AML-193 (cell line): ENCODE measurements at places on chromosomes 7 and 10.

DNA sequence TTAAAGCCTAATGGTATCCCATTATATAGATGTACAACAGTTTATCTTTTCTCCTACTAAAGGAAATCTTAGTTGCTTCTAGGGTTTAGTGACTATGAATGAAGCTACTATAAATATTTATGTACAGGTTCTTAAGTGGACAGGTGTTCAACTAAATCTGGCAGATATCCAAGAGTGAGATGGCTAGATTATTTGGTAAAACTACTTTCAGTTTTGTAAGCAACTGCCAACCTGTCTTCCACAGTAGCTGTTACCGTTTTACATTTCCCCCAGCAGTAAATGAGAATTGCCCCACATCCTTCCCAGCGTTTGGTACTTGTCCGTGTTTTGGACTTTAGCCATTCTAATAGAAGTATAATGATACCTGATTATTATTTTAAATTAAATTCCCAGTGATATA lies 144.9 kb upstream of the MAGI2 start:
- DNase-seq: no peak

GRCh38 chr10:2294739-2295138 lies 557.4 kb upstream of the ADARB2 start:
- no peak for DNase-seq

DNA sequence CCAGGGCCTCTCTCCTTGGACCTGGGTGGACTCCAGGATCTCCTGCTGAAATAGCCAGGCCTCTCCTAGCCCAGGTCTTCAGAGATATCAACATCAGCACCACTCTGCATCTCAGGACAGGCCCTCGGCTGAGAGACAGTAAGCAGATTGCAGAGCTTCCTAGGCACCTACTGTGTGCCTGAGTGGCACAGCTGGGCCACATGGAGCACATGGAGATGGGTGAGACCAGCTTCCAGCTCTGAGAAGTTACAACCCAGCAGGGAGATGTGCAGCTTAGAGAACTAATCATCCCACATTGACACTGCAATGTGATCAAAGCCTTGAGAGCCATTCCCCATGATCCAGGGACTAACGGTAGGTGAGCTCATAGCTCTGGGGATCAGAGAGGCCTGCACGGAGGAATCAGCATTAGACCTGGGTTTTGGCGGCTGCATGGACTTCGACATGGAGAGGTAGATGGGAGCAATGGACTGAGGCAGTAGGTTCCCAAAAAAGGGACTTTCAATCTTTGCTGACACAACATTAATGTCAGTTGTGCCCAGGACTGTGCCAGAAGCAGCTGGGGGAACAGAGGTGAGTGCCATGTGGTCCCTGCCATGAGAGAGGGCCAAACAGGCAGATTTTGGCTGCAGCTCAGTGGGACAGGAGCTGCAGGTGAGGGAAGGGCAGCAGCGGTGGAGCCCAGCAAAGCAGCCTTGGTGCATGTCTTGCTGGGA lies 76.0 kb upstream of the LEP start:
- no peak for DNase-seq

GRCh38 chr10:80509403-80510161 lies 28.1 kb upstream of the SH2D4B start:
- DNase-seq: no peak

- DNase-seq: peak; percentile 12
Measured at GRCh38 chr10:102065561-102066398, 631 bp downstream of the HPS6 start.

GRCh38 chr10:114256822-114257221 lies 17.8 kb downstream of the VWA2 start:
- no peak for DNase-seq

DNA sequence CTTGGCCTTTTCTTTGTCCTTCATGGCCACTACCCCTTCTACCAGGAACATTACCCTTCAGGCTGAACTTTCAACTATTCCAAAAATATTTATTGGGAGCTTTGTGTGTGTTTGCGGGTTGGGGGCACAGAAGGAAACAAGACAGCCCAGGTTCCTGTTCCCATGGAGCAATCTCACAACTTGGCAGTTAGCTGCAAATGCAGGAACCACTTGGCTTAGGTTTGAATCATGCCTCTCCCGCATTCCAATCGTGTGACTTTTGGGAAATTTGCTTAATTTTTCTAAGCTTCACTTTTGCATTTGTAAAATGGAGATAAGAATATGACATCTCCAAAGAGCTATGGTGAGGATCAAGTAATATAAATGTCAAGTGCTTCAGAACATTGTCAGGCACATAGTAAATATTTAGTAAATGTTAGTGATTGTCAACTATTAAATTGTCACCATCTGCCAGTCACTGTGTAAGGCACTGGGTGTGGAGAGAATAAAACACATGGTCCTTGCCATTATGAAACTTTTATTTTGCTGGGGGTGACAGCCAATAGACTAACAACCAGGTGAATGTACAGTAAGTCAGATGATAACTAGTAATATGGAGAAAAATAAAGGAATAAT lies 277.1 kb downstream of the SNX13 start:
- DNase-seq: no peak

DNA sequence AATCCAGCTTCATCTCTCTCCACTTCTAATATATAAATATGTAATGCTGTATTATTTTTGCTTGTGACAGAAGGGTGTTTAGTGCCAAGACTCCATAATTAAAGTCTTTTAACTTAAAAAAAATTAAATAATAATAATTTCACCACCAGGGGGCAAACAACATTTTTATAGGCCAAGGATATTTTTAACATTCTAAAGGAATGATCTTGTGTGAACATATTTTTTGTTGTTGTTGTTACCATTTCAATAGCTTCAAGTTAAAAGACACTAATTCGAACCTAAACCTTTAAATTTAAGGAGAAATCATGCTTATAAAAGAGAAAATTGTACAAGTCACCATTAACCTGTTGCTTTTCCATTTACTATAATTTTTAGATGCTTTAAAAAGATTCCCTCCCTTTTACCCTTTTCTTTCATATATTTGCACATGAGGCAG lies 7.5 kb upstream of the DNAJC1 start:
- DNase-seq: peak; percentile 29

- DNase-seq: no peak
Measured at GRCh38 chr10:97650726-97651125, 10.3 kb downstream of the PI4K2A start.

DNA sequence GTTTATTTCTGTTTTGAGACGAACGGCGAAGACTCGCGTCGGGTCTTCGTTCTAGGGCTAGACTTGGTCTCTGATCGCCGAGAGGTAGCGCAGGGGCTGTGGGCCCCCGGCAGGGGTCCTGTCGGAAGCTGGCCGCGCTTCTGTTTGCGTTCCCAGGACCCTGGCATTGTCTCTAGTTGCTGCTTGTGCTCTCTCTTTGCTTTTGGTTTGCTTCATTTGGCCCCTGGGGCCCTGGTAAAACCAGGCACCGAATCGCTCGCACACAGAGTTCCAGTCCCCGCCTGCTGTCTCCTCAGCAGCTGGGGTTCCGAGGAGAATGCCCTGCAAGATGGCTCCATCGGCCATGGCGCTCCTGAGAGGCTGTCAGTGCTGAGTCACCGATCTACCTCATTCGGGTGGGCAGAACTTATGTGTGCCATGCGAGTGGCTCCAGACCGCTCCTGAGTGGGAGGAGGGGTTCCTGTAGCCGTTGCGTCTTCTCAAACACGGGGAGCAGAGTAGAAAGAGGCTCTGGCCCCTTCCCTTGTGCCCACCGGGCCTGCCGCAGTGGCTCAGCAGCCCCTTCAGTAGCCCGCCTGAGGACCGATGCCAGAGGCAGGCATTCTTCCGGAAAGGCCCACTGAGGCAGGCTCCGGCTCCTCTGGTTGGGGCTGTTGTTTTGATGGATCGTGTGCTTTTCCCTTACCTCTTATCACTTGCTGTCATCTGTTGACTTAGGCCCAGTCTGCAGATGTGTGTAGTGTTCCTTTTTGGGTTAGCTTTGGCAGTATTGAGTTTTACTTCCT lies 826 bp downstream of the CHPF2 start:
- peak; percentile 51 for DNase-seq

- no peak for DNase-seq
Measured at GRCh38 chr7:87935384-87935706, 1.3 kb downstream of the ADAM22 start.

- DNase-seq: no peak
Measured at GRCh38 chr7:129146237-129146979, 1.9 kb downstream of the TSPAN33 start.

DNA sequence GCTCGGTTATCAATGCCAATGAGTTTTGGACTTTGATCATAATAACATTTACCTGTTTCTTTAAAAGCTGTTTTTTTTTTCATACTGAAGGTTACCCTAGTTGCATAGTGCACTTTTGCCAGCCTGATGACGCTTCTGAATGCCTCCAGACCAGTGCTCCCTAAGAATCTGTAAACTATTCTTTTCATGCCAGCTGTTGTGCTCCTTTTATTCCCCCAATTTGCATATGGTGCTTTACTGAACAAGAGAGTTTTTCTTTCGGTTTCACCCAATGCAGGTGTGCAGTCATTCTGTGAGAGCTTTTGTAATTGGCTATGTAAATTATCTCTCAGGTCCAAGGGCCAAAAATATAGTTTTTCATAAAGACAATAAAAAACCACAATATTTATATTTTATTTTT lies 48.1 kb upstream of the GLCCI1 start:
- no peak for DNase-seq

DNA sequence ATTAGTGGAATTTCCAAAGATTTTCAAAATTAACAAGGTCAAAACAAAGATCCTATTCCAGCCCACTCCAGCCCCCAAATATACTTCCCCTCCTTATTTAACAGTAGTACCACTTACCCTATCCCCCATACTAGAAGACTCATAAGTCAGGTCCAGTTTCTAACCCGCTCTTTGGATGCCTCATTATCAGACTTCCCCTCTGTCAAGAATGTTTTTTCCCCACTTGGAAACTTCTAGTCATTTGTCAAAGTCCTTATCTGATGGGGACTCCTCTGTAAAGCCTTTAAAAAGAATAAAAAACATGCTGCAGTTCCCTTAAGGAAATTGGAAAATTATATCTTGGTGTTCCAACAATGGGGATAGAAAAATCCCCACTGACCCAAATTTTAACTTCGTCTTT lies 70.1 kb downstream of the IMMP2L start:
- DNase-seq: no peak

DNA sequence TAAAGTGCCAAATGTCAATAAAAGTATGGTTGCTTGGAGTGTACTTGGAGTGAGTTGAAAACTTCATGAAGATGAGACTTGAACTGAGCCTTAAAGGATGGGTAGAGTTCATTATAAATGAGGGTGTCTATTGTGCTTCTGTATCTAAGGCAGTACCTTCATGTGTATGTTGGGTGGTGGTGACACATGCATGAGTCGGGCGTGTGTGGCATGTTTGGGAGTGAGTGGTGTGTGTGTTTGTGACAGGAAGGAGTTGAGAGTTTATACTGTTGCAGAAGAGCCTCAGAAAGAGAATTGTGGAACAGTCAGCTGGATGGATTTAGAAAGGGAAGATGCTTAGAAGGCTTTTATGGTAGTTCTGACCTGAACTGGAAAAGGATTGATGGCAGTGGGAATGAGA lies 6.0 kb upstream of the ZRANB1 start:
- no peak for DNase-seq

DNA sequence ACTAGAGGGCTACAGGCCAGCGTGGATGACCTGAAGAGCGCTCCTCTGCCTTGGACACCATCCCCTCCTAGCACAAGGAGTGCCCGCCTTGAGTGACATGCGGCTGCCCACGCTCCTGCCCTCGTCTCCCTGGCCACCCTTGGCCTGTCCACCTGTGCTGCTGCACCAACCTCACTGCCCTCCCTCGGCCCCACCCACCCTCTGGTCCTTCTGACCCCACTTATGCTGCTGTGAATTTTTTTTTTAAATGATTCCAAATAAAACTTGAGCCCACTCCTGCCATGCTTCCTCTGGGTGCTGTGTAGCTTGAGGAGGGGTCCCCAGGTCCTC lies 4.5 kb downstream of the SNCG start:
- DNase-seq: no peak

DNA sequence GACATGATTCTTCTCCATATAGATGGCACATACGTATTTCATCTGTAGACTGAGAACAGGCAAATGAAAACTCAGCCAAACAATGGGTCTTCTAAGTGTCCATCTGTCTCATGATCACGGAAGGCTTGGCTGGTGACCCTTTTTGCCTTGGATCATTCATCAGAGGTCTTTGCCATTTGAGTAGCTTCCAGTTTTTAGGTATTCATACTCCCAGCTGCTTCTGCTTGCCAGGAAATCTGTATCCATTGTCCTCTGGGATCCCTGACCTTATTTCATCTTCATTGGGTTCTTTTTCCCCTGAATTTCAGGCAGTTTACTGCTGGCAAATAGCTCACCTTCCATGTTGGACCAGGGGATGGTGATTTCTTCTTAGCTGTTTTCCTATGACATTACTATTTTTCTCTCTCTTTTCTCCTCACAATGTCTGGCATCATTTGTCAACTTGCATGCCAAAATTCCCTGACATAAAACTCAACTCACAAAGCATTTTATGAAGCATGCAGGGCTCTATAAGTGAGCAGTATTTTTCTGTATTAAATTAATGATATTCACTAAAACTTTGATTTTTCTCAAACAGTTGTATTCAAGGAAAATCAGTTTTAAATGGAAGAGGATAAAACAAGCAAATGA lies 241.2 kb downstream of the DNAJB9 start:
- DNase-seq: no peak

GRCh38 chr10:96719850-96720421 lies 378 bp downstream of the PIK3AP1 start:
- peak; percentile 72 for DNase-seq

DNA sequence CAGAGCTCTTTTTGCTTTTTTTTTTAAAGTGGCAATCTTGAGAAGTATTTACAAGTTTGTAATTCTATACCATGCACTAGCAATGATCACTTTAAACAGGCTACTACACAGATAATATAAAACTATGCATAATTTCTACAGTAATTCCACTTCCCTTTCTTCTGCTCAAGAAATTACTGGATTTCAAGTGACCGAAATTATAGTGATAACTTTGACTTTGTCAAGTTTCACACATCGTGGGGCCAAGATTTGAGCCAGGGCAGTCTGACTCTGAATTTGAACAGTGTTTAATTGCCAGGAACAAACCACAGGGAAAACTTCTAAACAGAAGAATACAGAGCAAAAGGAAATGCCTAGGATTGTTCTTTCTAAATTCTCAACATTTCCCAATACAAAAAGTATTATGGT lies 288.3 kb upstream of the MKLN1 start:
- DNase-seq: no peak

DNA sequence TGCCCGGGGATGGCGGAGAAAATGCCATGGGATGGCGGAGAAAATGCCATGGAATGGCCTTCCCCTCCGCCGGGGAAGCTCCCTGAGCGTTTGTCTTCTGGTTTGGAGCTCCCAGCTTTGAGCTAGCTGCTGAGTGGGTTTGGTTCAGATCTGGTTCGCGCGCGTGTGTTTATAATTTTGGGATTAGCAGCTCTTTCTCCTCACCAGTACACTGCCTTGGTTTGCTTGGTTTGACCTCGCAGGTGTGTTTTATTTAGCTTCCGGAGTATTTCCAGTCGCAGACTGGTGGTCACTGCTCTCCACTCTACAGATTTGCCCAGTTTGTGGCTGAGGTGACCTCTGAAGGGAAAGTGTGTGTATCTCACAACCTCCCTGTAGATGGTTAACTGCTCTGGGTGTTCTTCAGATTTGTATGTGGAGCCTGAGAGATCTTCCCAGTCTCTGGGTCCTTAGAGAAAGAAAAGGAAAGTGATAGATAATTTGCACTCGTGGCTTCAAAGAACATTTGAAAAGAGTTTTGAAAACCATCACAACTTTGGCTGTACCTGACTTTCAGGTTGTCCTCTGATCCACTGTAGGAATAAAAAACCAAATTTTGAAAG lies 597 bp downstream of the ZNF277 start:
- DNase-seq: no peak

GRCh38 chr10:129793996-129794395 lies 170.1 kb downstream of the EBF3 start:
- no peak for DNase-seq
